Neural progenitor cell (in vitro differentiated cells): ENCODE measurements at places on chromosomes 3 and 15. TPM values are rescaled to one million over a fixed set of nuclear protein-coding genes. Genes with fewer than 3 reads are reported as not detected.

- H3K4me3 ChIP-seq = no peak overlapping the region
- H3K36me3 ChIP-seq = no peaks in the 10 kb centered on the region
- H3K27ac ChIP-seq = no peak overlapping the region
Measured at GRCh38 chr15:74988007-74988800, 7.2 kb upstream of the SCAMP5 start.

- H3K4me3 ChIP-seq = no peak overlapping the region
Measured at GRCh38 chr3:117549716-117550115, 840.1 kb downstream of the TUSC7 start.

- no peak for DNase-seq
- no peak overlapping the region for H3K27ac ChIP-seq
- H3K27me3 ChIP-seq = no peaks in the 10 kb centered on the region
- H3K4me1 ChIP-seq = peaks cover 21% of the 10 kb centered on the region
- H3K4me3 ChIP-seq = no peak overlapping the region
Measured at GRCh38 chr15:91228890-91229289, 128.8 kb downstream of the SV2B start.

GRCh38 chr3:187031934-187032333 lies 101.6 kb downstream of the ST6GAL1 start:
- H3K36me3 ChIP-seq = no peaks in the 10 kb centered on the region
- H3K27me3 ChIP-seq = no peaks in the 10 kb centered on the region
- H3K27ac ChIP-seq = no peak overlapping the region
- H3K4me1 ChIP-seq = peaks cover 7% of the 10 kb centered on the region
- no peak for DNase-seq

DNA sequence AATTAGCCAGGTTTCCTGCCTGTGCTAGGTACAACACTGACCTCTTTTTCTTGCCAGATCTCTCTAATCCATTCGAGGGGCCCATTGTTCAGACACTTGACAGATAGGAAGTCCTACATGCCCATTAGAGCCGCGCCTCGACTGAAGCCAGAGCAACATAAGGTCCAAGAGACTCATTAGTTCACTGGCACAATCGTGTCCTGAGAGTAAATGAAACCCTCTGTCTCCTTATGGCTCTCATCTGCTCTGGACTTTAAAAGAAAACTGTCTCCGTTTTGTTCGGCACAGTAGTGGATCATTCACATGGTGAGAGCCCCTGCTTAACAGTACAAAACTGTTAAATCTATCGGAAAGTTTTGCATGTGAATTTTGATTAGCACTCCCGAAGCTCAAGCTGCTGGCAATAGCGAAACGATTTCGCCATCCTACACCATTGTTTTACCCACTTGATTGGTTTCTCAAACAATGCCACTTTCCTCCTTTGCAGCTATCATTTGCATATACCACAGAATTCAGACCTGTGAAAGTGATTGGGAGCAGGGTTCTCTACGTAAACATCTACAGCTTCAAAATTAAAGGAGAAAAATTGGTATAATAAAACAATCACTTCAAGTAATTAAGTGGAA lies 19.0 kb upstream of the C15orf61 start:
- H3K4me3 ChIP-seq = peak overlapping the region; percentile 26
- peak; percentile 80 for DNase-seq
- H3K27ac ChIP-seq = no peak overlapping the region
- peaks cover 19% of the 10 kb centered on the region for H3K4me1 ChIP-seq
- H3K27me3 ChIP-seq = no peaks in the 10 kb centered on the region
- no peaks in the 10 kb centered on the region for H3K36me3 ChIP-seq

GRCh38 chr3:171822431-171823106 lies 12.3 kb upstream of the PLD1 start:
- no peak for DNase-seq
- H3K4me1 ChIP-seq = no peaks in the 10 kb centered on the region
- H3K4me3 ChIP-seq = no peak overlapping the region
- no peaks in the 10 kb centered on the region for H3K27me3 ChIP-seq

ZNF502 gene
- total RNA-seq = 3.6 and 5.1 TPM in 2 replicates

ADAMTS17 gene
- 1.1 and 1.5 TPM in 2 replicates for total RNA-seq

HESX1 gene
- 42.1 and 50.6 TPM in 2 replicates for total RNA-seq

RRP9 gene
- 10.5 and 20.1 TPM in 2 replicates for total RNA-seq

GNB4 gene
- 43.5 and 74.6 TPM in 2 replicates for total RNA-seq

SMCO1 gene
- not detected in 2 replicates for total RNA-seq

CD96 gene
- total RNA-seq = not detected in 2 replicates

HTR3E gene
- total RNA-seq = not detected in 2 replicates

LIPC gene
- total RNA-seq = not detected in 2 replicates

APOD gene
- not detected in 2 replicates for total RNA-seq
